ENCODE measurements at places on chromosomes 5 and 9. TPM values are rescaled to one million over a fixed set of nuclear protein-coding genes. Genes with fewer than 3 reads are reported as not detected.
A peak's percentile ranks its signal among the peaks of the same experiment; 100 is the strongest.

GABRA6 gene
- polyA plus RNA-seq, result not detected

AQP7 gene
- polyA plus RNA-seq, result 0.17 TPM

MROH2B gene
- polyA plus RNA-seq, result not detected

PCDHB2 gene
- polyA plus RNA-seq, result not detected

OBP2B gene
- not detected for polyA plus RNA-seq

ORM2 gene
- polyA plus RNA-seq, result not detected

SLC34A3 gene
- not detected for polyA plus RNA-seq

SLC36A3 gene
- not detected for polyA plus RNA-seq

SLC6A3 gene
- polyA plus RNA-seq, result not detected

DNA sequence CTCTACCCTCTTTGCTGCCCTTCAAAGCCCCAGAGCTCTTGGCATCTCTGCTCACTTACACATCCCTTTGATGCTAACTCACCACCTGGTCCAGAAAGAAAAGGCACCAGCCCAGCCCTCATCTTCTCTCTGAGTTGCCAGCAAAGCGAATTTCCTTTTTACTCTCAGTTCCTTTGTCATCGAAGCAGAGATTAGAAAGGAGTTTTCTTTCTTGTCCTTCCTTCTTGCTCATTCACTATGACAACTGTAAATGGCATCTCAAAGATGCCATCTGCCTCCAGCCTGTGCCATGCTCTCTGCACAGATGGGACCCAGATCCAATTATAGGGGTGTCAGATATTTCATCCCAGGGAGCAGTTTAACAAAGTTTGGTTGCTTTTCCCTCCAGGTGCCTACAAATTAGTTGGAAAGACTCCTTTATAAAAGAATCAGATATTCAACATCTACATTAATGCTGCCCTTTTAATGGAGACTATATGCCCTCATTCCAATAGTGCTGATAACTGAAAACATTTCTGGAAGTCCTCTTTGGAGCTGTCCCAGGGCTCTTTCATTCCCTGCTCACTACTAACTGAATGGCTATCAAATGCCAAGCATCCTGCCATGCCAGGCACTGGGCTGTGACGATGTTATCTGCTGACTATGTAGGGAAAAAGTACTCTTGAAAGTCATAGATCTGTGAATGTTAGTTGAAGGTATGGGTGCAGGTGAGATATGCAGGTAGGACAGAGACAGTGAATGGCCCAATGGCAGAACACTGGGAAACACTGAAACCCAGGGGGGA, 58.9 kb downstream of the SUSD1 start:
- DNase-seq, result no peak

DNA sequence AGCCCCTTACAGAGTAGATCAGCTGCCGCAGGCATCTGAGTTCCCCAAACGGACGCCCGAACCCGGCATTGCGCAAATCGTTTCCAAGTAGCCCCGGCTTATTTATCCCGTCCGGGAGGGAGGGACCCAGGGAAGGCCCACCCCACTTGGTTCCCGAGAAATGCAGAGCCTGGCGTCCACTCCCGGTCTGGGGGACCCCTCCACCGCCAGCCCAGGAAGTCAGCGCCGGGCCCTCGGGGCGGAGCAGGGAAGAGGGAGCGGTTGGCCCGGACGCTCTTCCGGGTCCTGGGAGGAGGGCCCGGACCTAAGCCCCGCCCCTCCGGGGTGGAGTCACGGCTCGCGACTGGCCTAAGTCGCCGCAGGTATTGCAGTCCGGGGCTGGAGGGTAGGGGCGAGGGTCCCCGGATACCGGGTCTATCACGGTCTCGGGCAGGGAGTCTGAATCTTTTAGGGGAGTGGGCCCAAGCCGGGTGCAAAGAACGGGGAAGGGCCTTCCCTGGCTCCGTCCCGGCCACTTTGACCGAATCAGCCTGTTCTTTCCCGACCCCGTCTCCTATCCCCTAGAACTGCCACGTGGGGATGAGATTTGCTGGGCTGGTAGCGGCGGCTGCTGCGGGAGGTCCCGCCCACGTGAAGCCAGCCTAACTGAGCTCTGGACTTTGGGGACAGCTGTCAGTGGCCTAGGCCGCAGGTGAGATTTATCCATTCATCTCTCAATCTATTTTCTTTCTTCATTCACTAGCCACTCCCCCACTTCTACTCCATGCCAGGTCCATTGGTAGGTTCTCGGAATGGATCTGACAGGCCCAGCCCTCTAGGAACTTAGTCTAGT, at the start of gene RABEPK:
Gene RABEPK, plus strand, starts transcription at position 327 of the 832 bp plus-strand sequence. CDS start 2,472 bp downstream, outside the sequence.
- DNase-seq, result peak; percentile 89

GRCh38 chr9:127976498-127976897, 4.3 kb downstream of the EEIG1 start:
- peak; percentile 57 for DNase-seq

- DNase-seq, result no peak
These were observed 123.3 kb upstream of the ERCC6L2 start for GRCh38 chr9:95752129-95752731.

DNA sequence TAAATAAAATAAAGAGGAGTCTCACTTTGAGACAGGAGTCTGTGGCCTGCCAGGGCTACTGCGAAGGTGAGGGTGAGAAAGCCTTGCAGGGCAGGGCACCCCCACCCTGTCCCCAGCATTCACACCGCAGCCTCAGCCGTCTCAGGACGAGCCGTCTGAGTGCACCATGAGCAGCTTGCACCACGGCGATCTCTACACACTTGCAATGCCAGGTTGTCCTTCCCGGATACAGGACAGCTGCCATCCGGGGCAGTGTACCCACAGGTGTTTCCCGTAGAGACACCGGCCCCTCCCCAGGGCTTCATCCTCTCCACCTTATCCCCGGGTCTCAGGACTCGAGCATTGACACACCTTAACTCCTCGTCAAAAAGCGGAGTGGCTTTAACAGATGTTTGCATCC, 43.3 kb downstream of the IRX2 start:
- no peak for DNase-seq

DNA sequence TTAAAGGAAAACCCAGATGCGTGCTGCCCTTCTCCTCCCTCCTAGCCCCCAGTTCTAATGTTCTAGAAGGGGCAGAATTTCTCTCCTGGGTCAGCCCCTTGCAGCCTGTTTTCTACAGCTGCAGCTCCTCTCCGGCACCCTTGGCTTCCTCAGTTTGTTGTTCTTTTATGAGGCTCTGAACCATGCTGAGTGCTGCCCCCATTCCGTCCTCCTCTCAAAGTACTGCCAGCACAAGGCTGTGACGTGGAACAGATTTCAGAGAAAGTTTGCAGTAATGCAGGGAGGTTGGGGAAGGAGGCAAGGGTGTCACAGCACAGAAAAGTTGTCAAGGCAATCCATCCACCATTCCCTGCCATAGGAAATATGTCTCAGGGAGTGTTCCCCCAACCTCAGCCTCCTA, 63.3 kb downstream of the RGS3 start:
- DNase-seq, result no peak

- no peak for DNase-seq
These were observed 37.5 kb downstream of the PTPN3 start for GRCh38 chr9:109460576-109460975.

DNA sequence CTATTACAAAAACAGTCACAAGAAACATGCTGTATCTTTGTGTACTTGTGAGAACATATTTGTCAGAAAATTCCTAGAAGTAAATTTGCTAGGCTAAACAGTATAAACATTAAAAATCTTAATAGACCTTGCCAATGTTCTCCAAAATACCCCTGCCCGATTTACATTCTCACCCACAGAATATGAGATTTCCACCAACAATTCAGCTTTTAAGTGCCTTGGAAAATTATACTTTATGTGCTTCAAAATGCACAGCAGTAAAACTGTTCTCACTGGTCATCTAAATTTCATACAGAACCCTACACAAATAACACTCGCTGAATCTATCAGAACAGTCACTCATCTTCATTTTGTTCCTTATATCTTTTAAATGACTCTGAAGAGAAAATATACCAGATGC, 5.5 kb downstream of the MLLT3 start:
- DNase-seq, result no peak

DNA sequence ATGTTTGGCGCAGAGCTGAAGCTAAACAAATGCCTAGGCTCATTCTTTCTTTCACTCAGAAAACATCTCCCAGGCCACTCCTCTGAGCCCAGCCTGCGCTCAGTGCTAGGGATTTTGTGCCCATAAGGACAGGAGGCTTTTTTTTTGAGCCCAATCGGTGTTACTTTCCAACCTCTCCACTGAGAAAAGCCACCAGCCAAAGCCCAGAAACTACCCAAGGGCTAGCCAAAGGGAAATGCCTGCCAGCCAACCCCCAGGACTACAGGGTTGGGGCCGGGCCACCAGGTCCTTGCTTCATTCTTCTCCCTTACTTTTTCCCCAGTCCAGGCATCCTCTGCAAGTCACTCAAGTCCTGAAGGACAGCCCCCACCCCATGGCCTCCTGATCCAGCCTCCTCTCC, 134.7 kb downstream of the PAX5 start:
- DNase-seq, result no peak

GRCh38 chr9:132169672-132170392, 8.0 kb downstream of the NTNG2 start:
- peak; percentile 55 for DNase-seq

DNA sequence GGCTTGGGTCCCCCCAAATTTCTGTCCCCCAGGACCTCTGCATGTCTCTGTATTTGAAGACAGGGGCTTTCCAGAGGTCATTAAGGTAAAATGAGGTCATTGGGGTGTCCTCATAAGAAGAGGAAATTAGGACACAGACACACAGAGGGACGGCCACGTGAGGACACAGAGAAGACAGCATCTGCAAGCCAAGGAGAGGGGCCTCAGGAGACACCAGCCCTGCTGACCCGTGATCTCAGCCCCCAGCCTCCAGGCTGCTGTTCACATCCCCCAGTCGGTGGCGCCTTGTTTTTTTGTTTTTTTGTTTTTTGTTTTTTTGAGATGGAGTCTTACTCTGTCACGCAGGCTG, 1.2 kb upstream of the CCDC183 start:
- DNase-seq, result no peak

GRCh38 chr9:5626727-5627634, 1.9 kb upstream of the RIC1 start:
- peak; percentile 80 for DNase-seq

DNA sequence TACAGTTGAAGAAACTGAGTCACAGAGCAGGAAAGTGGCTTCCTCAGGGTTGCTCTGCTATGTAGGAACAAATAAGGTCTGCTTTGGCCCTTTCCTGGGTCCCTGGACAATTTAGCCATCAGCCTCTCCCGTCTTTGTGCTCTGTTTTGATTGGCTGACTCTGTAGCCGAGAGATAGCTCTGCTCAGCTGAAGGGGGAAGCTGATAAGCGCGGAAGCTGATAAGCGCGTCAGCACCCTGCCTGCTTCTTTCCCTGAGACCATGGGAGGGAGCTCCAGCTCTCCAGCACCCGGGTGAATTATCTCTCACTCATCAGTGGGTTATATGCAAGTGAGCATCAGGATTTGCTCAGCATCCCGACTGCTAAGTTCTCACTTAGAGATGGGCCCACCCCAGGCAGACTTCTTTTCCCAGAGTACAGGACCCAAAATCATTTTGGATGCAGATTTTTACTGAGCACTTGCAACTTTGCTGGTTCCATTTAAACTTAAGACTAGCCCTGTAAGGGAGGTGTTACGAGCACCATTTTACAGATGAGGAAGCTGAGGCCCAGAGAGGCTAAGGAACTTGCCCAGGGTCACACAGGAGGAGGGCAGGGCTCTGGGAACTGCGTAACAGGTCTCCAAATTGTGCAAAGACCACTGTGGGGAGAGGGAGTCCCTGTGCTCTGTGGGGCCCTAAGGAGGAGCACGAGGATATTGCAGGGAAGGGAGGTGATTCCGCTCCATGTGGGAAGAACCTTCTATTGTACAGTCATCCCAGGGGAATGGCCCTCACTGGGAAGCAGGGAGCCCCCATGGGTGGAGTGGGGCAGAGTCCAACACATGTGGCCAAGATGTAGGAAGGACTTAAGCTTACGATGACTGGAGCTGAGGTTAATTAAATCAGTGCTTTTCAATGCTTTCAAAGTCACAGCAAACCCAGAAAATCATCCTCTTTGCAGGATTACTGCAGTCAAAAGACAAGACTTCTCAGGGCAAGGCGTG, 83.7 kb upstream of the ORM1 start:
- no peak for DNase-seq

DNA sequence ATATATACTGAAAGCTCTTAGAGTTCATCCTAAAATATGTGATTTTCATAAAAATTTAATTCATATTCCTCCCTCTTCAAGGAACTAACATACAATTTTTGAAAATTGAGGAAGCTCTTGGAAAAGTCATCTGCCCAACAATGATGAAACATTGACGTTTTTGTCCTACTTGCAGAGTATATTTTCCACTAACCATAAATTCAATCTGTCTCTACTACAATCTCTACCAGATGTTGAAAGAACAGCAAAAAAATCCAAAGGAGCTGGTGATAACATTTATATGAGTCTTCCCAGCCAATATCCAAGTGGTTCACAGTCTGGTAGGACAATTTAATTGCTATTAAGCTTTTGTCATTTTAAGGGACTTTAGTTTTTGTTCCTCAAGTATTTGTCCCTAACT, 81.1 kb upstream of the NR3C1 start:
- no peak for DNase-seq

- no peak for DNase-seq
These were observed 491 bp upstream of the CTSL start for GRCh38 chr9:87725356-87725899.

- DNase-seq, result no peak
These were observed 59.4 kb downstream of the FBN2 start for GRCh38 chr5:128478386-128479368.

GRCh38 chr9:112570671-112571167, 84.1 kb downstream of the KIAA1958 start:
- DNase-seq, result no peak

GRCh38 chr5:90786756-90787155, 228.2 kb downstream of the ADGRV1 start:
- no peak for DNase-seq

- no peak for DNase-seq
These were observed 11.8 kb upstream of the HEXB start for GRCh38 chr5:74673011-74673790.

DNA sequence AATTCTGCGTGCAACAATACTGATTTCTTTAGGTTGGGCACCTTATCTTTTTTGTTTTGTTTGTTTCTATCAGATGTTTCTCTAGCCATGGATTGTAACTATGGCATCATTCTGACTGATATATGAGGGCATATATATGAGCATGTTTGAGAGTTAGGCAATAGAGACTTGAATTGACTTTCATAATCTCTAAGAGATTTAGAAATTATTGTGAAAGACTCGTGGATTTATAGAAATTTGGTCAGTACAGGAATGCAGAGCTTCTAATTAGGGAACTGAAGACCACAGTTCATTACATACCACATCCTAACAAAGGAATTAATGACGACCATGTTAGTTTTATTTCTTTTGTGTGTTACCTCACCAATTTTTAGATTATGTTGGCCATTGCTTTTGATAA, 546.0 kb upstream of the GRAMD2B start:
- no peak for DNase-seq

DNA sequence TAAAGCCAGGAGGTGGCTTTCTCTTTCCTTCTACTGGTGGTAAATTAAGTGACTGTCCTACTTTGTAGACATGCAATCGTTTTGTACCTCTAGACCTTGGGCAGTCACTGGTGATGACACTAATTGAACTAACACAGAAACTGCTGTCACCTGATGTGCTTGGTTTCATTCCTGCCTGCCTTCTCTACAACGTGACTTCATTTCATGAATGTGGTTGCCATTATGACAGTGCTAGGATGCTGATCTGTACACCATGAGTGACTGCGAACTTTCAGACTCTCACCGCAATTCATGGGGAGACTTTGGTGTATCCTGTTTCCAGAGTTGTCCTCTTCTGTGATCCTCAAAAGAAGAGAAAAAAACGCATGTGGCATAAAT, 47.5 kb downstream of the UBE2QL1 start:
- no peak for DNase-seq

Data from naive thymus-derived CD8-positive, alpha-beta T cell (primary cell).